ENCODE measurements at places on chromosomes 16 and 17. TPM values are rescaled to one million over a fixed set of nuclear protein-coding genes. Genes with fewer than 3 reads are reported as not detected.

DNA sequence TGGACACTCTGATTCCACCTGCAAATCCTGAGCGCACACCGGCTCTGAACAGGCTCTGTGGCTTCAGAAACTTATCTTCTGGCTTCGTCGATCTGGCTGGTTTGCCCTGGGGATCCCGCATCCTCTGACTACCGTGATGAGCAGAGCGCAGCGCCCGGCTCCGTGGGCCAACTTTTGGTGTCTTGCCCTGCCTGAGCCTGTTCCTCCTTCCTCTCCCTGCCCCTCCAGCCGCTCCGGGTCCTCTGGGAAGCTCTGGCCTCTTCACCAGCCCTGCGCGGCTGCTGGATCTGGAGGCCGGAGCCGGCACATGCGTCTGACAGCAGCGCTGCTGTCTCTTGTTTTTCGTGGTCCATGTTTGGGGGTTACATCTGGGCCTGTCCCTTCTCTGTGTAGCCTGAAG, 65.6 kb downstream of the JPH3 start:
- no peaks in the 10 kb centered on the region for H3K4me1 ChIP-seq
- no peak overlapping the region for H3K27ac ChIP-seq
- no peaks in the 10 kb centered on the region for H3K36me3 ChIP-seq
- H3K4me3 ChIP-seq, result no peak overlapping the region
- H3K27me3 ChIP-seq, result no peaks in the 10 kb centered on the region
- DNase-seq, result no peak

DNA sequence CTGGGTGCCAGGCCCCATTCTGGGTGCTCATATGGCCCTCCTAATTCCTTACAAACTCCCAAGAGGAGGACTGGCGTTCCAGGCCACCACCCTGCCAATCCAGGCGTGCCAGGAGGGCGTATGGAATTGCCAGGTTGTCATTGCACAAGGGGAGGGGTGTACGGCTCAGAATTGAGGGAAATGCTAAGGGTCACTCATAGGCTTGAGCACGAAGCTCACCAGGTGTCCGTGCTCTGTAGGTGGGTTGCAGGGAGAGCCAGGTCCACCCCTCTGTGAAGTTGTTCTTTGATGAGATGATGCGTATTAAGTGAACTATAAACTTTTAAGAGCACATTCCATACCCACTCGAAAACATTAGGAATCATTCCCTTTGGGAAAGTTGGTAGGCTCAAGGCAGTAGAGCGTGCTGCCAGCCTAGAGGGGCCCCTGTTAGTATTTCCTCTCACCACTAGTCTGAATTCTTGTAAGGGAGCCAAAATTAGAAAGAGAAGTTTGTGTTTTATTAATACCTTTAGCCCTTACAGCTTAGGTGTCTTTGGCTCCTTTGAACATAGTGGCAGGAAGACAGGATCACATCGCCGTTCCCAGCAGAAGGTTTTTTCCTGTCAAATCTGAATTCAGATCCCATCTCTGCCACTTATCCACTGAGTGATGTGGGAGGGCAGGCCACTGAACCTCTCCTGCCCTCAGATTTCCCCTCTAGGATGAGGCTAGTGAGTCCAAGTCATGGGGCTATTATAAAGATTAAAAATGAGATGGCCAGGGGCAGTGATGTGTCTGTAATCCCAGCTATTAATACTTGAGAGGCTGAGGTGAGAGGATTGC, 38.7 kb upstream of the NFAT5 start:
- no peaks in the 10 kb centered on the region for H3K36me3 ChIP-seq
- no peak overlapping the region for H3K27ac ChIP-seq
- no peak overlapping the region for H3K4me3 ChIP-seq
- H3K27me3 ChIP-seq, result no peaks in the 10 kb centered on the region
- no peak for DNase-seq
- peaks cover 21% of the 10 kb centered on the region for H3K4me1 ChIP-seq

DNA sequence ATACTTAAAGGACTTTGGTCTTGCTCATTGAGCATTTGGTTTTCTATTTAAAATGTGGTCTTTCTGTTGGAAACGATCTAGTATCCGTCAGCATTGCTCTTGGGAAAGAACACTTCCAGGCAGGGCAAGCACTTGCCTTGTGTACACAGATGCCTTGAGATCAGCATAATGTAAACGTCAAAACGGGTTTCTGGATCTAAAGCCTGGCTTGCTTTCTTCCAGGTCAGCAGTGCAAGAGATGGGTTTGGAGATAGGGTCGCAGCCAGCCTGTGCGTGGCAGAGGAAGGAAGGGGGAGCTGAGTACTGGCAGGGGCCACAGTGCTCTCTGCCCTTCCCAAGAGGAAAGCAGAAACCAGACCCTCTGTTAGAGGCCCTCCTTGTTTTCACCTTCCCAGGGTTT, 175.5 kb downstream of the LGALS9B start:
- H3K4me1 ChIP-seq, result peaks cover 2% of the 10 kb centered on the region
- no peak for DNase-seq
- no peaks in the 10 kb centered on the region for H3K27me3 ChIP-seq

DNA sequence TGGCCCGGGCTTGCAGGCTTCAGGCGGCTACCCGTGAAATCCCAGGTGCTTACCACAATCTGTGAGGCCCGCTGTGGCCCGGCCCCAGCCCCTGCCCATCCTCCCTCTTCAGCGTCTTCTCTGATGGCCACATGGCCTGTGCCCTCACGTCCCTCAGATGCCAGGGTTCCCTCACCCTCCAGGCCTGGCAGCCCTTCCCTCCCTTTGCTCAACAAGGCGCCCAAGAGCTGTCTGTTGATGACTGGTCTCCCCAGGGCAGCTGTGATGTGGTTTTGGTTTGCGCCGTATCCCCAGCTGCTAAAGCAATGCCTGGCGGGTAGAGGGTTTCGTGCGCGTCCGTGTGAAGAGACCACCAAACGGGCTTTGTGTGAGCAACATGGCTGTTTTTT, 35.1 kb downstream of the PMM2 start:
- DNase-seq, result no peak
- H3K4me1 ChIP-seq, result peaks cover 12% of the 10 kb centered on the region
- H3K27me3 ChIP-seq, result no peaks in the 10 kb centered on the region
- H3K4me3 ChIP-seq, result no peak overlapping the region
- no peak overlapping the region for H3K27ac ChIP-seq

GRCh38 chr17:19384723-19385391, 2.1 kb downstream of the MFAP4 start:
- no peak overlapping the region for H3K4me3 ChIP-seq
- no peak overlapping the region for H3K27ac ChIP-seq
- peaks cover 8% of the 10 kb centered on the region for H3K27me3 ChIP-seq

GRCh38 chr16:73321853-73322252, 273.9 kb upstream of the ZFHX3 start:
- H3K27ac ChIP-seq, result no peak overlapping the region
- no peaks in the 10 kb centered on the region for H3K4me1 ChIP-seq
- H3K27me3 ChIP-seq, result no peaks in the 10 kb centered on the region
- no peak overlapping the region for H3K4me3 ChIP-seq
- H3K36me3 ChIP-seq, result no peaks in the 10 kb centered on the region
- DNase-seq, result no peak

GRCh38 chr17:7856011-7856810, 1.1 kb downstream of the NAA38 start:
- peak overlapping the region; percentile 62 for H3K27ac ChIP-seq
- DNase-seq, result peak; percentile 72
- H3K4me3 ChIP-seq, result no peak overlapping the region
- H3K27me3 ChIP-seq, result no peaks in the 10 kb centered on the region
- H3K36me3 ChIP-seq, result peaks cover 56% of the 10 kb centered on the region

DNA sequence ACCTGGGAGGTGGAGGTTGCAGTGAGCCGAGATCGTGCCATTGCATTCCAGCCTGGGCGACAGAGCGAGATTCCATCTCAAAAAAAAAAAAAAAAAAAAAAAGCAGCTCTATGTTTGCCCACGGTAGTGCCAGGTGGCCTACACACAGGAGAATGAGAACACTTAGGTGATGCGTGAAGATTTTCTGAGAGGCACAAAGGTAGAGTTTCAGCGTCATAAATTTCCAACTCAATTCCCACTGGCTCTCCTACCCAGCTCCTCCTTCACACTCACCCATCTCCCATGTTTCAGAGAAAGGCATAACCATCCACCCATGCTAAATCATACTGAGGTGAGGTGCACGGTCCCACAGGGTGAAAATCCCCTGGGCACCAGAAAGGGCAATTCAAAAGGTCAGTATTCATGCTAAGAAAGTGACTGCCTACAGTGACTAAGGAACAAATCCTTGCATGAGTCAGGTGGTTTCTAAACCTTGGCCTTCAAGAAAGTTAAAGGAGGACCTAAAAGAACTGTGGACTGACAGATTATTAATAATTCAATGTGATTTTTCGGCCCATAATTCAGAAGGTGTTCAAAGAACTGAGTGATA, 4.8 kb downstream of the DCAKD start:
- no peaks in the 10 kb centered on the region for H3K27me3 ChIP-seq
- DNase-seq, result no peak
- peaks cover 17% of the 10 kb centered on the region for H3K36me3 ChIP-seq
- H3K4me1 ChIP-seq, result peaks cover 35% of the 10 kb centered on the region
- H3K27ac ChIP-seq, result peak overlapping the region; percentile 63

- peak; percentile 94 for DNase-seq
- H3K4me3 ChIP-seq, result peak overlapping the region; percentile 95
- H3K27ac ChIP-seq, result peak overlapping the region; percentile 100
- H3K36me3 ChIP-seq, result peaks cover 91% of the 10 kb centered on the region
Measured at GRCh38 chr17:40560592-40561293, 4.5 kb downstream of the CCR7 start.

- no peak overlapping the region for H3K4me3 ChIP-seq
- peaks cover 2% of the 10 kb centered on the region for H3K27me3 ChIP-seq
- peaks cover 7% of the 10 kb centered on the region for H3K36me3 ChIP-seq
- peaks cover 7% of the 10 kb centered on the region for H3K4me1 ChIP-seq
Measured at GRCh38 chr16:19095654-19096053, 18.1 kb upstream of the ITPRIPL2 start.

GRCh38 chr17:73365301-73365874, 53.6 kb upstream of the CDC42EP4 start:
- no peaks in the 10 kb centered on the region for H3K4me1 ChIP-seq
- H3K27me3 ChIP-seq, result no peaks in the 10 kb centered on the region
- DNase-seq, result no peak
- H3K36me3 ChIP-seq, result no peaks in the 10 kb centered on the region

GRCh38 chr17:38608648-38609047, 2.9 kb upstream of the SRCIN1 start:
- H3K27ac ChIP-seq, result no peak overlapping the region
- H3K27me3 ChIP-seq, result peaks cover 67% of the 10 kb centered on the region
- H3K4me3 ChIP-seq, result no peak overlapping the region
- H3K4me1 ChIP-seq, result peaks cover 4% of the 10 kb centered on the region
- H3K36me3 ChIP-seq, result no peaks in the 10 kb centered on the region

DNA sequence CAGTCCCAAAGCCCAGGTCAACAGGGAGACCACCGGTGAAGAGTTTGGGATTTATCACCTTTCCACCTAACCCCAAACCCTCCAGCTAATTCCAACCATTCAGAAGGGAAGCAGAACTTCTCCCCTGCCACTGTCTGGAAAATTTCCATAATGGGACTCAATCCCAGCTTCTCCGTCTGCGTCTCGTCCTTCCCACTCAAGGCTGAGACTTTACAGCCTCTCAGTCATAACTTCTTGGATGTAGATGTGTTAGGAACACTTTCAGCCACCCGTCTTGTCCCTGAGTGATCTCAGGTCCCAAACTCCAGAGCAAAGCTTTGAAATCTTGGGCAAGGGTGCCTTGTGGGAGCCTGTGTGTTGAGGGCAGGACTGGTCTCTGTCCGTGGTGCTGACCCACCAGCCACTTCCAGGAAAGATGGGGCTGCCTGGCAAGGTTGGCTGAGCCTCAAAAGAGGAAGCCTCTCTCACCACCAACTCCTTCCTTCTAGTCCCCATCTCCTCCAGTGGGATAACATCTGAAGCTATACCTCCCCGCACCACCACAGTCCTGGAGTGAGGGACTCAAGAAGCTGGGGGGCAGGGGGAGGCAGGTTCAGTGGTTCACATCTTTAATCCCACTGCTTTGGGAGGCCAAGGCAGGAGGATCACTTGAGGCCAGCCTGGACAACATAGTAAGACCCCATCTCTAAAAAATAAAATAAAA, 9.3 kb downstream of the GAS2L2 start:
- peak; percentile 70 for DNase-seq
- H3K4me1 ChIP-seq, result peaks cover 11% of the 10 kb centered on the region
- no peak overlapping the region for H3K4me3 ChIP-seq
- no peak overlapping the region for H3K27ac ChIP-seq

GRCh38 chr17:82957469-82957795, 117.6 kb upstream of the ZNF750 start:
- no peak for DNase-seq
- peaks cover 40% of the 10 kb centered on the region for H3K36me3 ChIP-seq
- no peak overlapping the region for H3K27ac ChIP-seq
- peaks cover 1% of the 10 kb centered on the region for H3K4me1 ChIP-seq

GRCh38 chr17:65259696-65260485, 122.7 kb downstream of the RGS9 start:
- H3K4me1 ChIP-seq, result peaks cover 26% of the 10 kb centered on the region
- no peaks in the 10 kb centered on the region for H3K36me3 ChIP-seq
- no peak overlapping the region for H3K4me3 ChIP-seq
- peaks cover 19% of the 10 kb centered on the region for H3K27me3 ChIP-seq

GRCh38 chr17:20010099-20010863, 1.1 kb downstream of the SPECC1 start:
- H3K4me1 ChIP-seq, result peaks cover 9% of the 10 kb centered on the region
- H3K27me3 ChIP-seq, result peaks cover 60% of the 10 kb centered on the region
- peak overlapping the region; percentile 77 for H3K4me3 ChIP-seq
- no peak for DNase-seq

ALOX15B gene
- not detected for total RNA-seq

GPRC5B gene
- not detected for total RNA-seq

PIGQ gene
- 50.3 TPM for total RNA-seq

SLC16A6 gene
- 2.7 TPM for total RNA-seq

KRT12 gene
- total RNA-seq, result not detected

NPIPB12 gene
- 77.8 TPM for total RNA-seq

HYDIN gene
- total RNA-seq, result not detected

MPP3 gene
- total RNA-seq, result 0.63 TPM

AATK gene
- 0.42 TPM for total RNA-seq

SALL1 gene
- total RNA-seq, result not detected

LGALS9 gene
- total RNA-seq, result 46.4 TPM

TBC1D3I gene
- 1.9 TPM for total RNA-seq

PLA2G10 gene
- not detected for total RNA-seq

DNAAF8 gene
- total RNA-seq, result not detected

CASKIN1 gene
- 2.2 TPM for total RNA-seq

TEX14 gene
- total RNA-seq, result 0.07 TPM

MYH1 gene
- not detected for total RNA-seq

GLTPD2 gene
- total RNA-seq, result not detected
